MCF 10A (cell line): ENCODE measurements at places on chromosomes 12 and 14.

DNA sequence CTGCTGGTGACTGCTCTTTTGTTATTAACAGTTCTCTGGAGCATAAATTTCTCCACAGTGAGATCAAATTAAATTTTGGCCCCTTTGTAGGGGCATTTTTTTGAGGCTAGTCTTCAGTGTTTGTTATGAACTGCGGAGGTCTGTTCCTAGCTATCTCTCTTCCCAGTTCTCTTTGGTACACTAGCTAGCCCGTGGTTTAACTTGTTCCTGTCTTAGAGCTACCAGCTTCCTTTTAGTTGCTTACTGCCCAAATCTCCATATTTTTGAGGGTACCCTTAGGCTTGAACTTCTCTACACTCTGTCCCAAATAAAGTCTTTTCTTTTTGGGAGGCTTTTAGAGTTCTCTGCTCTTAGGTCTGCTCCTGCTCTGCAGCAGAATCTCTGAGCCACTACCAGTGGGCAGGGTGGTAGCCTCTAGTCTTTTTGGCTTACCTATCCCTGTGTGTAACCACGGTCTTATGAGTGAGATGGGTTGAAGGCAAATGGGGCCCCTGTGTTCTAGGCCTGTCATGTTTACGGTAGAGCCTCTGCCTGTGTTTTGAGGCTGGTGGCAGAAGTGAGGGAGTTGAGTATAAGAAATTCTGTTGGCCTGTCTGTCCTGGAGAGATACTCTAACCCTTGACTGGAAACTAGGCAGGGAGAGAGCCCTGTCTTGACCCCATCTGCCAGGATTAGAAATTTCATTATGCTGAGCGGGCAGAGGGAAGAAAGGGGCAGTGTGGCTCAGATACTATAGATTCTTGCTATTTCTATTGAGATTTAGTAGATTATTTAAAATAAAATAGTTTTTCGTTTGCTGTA is 21.0 kb downstream of the CNOT2 start:
- H3K4me3 ChIP-seq = no peak overlapping the region
- H3K27me3 ChIP-seq = no peaks in the 10 kb centered on the region
- no peak for DNase-seq
- peaks cover 7% of the 10 kb centered on the region for H3K36me3 ChIP-seq

DNA sequence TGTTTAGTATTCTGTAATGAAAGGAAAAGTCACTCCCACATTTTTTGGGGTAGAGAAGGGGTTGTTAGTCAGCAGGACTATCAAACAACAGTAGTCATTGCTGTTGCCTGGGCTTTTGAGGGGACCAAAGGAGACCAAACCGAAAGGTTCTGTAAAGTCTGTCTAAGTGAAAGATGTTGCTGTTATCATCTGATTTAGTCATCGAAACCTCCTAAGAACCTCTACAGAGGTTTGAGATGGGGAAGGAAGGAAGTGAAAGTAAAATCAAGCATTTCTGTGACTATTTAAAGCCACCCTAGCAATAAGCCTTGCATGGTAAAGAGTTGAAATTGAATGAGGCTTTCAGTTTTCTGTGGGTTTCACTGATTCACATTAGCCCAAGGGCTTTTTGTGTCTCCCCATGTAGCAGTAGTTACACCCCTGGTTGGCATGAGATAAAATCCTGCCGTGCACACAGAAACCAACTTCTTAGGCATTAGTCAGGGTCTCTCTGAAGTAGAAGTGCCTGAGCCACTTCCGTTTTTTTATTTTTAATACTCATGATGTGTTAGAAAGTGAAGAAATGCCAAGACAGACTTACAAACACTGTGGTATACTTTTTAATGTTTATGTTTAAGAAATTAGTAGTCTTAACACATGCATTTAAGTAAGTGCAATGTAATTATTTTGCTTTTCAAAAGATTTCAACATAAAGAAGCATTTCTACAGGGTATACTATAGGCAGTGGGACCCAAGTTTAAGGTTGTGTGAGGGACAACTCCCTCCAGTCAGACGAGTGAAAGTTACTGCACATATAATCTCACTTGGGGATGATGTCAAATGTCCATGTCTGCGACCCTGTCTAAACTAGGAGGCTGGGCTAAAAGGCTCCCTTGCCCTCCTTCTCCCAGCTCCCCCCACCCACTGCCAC is 50.4 kb downstream of the DYRK2 start:
- no peaks in the 10 kb centered on the region for H3K36me3 ChIP-seq
- peak overlapping the region; percentile 66 for H3K4me3 ChIP-seq
- H3K27ac ChIP-seq = no peak overlapping the region
- DNase-seq = peak; percentile 66
- H3K4me1 ChIP-seq = peaks cover 19% of the 10 kb centered on the region

- H3K4me3 ChIP-seq = no peak overlapping the region
- DNase-seq = no peak
- no peaks in the 10 kb centered on the region for H3K36me3 ChIP-seq
- no peaks in the 10 kb centered on the region for H3K4me1 ChIP-seq
- no peaks in the 10 kb centered on the region for H3K27me3 ChIP-seq
Measured at GRCh38 chr12:5577741-5578140, 145.8 kb downstream of the NTF3 start.

DNA sequence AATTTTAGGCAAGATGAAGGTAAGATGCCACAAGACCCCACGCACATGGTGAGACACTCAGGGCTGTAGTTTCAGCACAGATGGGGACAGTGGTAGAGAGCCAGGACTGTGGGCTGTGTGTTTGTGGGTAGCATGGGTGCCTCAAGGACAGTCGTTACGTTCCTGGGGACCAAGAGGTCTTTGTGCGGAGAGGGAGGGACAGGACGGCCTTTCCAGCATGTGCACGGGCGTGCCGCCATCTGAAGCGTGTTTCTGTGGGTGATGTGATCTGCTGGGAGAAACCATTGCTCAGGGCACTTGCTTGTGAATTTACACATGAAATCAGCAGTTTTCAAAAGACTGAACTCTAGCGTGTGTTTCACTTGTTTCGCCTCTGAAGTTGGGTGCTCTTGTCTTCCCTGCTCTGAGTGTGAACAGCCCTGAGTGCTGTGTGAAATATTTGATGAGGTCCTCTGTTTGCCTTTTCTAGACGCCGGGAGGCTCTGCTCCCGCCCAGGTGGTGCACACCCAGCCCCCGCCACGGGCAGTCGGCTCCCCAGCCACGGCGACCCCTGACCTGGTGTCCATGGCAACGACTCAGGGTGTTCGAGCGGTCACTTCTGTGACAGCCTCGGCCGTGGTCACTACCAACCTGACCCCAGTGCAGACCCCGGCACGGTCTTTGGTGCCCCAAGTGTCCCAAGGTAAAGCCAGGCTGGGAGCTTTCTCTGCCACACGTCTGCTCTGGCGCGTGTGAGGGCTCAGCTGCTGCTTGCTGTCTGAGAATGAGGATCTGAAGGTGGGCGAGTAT is 82.3 kb downstream of the DDX51 start:
- H3K4me1 ChIP-seq = no peaks in the 10 kb centered on the region
- H3K4me3 ChIP-seq = no peak overlapping the region
- no peak overlapping the region for H3K27ac ChIP-seq
- no peak for DNase-seq
- H3K27me3 ChIP-seq = no peaks in the 10 kb centered on the region

- peaks cover 4% of the 10 kb centered on the region for H3K4me1 ChIP-seq
- H3K4me3 ChIP-seq = no peak overlapping the region
- H3K27me3 ChIP-seq = no peaks in the 10 kb centered on the region
- H3K27ac ChIP-seq = no peak overlapping the region
Measured at GRCh38 chr12:82300611-82301010, 57.6 kb downstream of the CCDC59 start.

DNA sequence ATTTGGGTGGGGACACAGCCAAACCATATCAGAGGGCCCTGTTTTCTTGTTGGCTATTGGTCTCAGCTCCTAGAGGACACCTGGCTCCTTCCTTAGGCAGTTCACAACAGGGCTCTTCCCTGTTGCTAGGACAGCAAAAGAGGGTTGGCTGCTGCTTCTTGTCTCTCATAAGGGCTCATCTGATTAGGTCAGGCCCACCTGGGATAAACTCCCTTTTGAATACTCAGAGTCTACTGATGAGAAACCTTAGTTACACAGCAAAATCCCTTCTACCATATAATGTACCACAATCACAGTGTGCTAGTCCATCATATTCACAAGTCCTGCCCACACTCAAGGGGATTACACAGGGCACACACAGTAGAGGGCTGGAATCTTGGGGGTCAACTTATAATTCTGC is 49.7 kb downstream of the PPM1H start:
- H3K4me3 ChIP-seq = no peak overlapping the region
- H3K36me3 ChIP-seq = no peaks in the 10 kb centered on the region
- no peak for DNase-seq
- H3K4me1 ChIP-seq = no peaks in the 10 kb centered on the region
- no peak overlapping the region for H3K27ac ChIP-seq
- H3K27me3 ChIP-seq = no peaks in the 10 kb centered on the region

GRCh38 chr12:11666131-11667050 is 16.9 kb downstream of the ETV6 start:
- H3K4me1 ChIP-seq = peaks cover 29% of the 10 kb centered on the region
- H3K36me3 ChIP-seq = no peaks in the 10 kb centered on the region
- H3K27ac ChIP-seq = no peak overlapping the region
- no peak overlapping the region for H3K4me3 ChIP-seq
- H3K27me3 ChIP-seq = no peaks in the 10 kb centered on the region

GRCh38 chr12:32906399-32907165 is 10.0 kb upstream of the PKP2 start:
- peak; percentile 60 for DNase-seq
- no peaks in the 10 kb centered on the region for H3K36me3 ChIP-seq
- H3K27me3 ChIP-seq = no peaks in the 10 kb centered on the region
- H3K4me3 ChIP-seq = no peak overlapping the region
- H3K4me1 ChIP-seq = peaks cover 10% of the 10 kb centered on the region

DNA sequence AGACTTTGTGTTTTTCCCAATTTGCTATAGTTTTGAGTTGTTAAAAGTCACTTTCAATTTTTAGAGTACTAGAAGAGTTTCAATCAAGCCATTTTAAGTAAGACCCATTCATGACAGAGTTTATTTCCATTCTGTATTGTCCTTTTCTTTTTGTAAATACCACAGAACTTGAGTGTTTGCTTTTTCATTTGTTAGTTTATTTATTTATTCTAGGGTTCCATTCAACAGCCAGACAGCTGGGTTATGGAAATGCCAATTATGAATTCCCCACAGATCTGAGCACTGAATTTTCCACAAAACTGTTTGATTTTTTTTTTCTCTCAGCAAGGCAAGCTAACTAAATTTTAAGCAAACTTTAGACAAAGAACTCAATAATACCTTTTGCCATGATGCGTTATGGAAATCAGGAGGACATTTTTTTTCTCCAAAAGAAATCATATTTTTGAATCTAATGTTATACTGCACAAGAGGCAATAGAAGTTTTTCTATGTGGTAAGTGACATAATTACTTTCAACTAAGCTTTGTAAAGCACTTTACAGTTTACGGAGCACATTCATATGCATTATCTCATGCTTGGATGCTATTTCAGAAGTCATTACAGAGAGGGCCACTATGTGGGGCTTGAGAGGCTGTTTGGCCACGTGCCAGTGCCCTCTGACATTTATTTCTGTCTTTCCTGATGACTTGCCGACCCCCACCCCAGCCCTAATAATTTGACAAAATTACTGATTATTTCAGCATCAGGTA is 181.5 kb downstream of the VRK1 start:
- H3K4me1 ChIP-seq = no peaks in the 10 kb centered on the region
- no peaks in the 10 kb centered on the region for H3K36me3 ChIP-seq
- no peak overlapping the region for H3K4me3 ChIP-seq
- no peak overlapping the region for H3K27ac ChIP-seq

- H3K27ac ChIP-seq = no peak overlapping the region
- H3K4me3 ChIP-seq = no peak overlapping the region
- H3K4me1 ChIP-seq = peaks cover 38% of the 10 kb centered on the region
- no peaks in the 10 kb centered on the region for H3K27me3 ChIP-seq
Measured at GRCh38 chr12:52865090-52865944, 16.5 kb upstream of the KRT78 start.

GRCh38 chr12:34597548-34598351 is 575.5 kb downstream of the ALG10 start:
- no peak overlapping the region for H3K27ac ChIP-seq
- H3K27me3 ChIP-seq = no peaks in the 10 kb centered on the region
- H3K4me1 ChIP-seq = no peaks in the 10 kb centered on the region
- H3K4me3 ChIP-seq = no peak overlapping the region
- DNase-seq = no peak

DNA sequence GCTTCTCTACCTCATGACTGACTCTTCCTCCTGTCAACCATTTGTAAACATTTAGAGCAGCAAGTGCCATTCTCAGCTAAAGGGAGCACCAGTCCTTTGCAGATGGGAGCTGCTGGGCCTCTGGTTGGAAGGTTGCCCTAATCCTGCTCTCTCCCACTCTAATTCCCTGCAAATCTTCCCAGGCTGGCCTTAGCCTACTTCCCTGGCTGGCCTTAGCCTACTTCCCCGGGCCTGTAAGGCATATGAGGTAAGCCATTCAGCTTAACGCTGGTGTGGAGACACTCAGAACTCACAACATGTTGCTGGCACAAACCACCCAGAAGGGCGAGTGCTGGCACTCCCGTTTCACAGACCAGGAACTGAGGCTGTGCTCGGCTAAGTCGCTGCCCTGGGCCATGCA is 69.0 kb downstream of the CPSF2 start:
- no peak overlapping the region for H3K27ac ChIP-seq
- no peaks in the 10 kb centered on the region for H3K36me3 ChIP-seq
- no peaks in the 10 kb centered on the region for H3K4me1 ChIP-seq

DNA sequence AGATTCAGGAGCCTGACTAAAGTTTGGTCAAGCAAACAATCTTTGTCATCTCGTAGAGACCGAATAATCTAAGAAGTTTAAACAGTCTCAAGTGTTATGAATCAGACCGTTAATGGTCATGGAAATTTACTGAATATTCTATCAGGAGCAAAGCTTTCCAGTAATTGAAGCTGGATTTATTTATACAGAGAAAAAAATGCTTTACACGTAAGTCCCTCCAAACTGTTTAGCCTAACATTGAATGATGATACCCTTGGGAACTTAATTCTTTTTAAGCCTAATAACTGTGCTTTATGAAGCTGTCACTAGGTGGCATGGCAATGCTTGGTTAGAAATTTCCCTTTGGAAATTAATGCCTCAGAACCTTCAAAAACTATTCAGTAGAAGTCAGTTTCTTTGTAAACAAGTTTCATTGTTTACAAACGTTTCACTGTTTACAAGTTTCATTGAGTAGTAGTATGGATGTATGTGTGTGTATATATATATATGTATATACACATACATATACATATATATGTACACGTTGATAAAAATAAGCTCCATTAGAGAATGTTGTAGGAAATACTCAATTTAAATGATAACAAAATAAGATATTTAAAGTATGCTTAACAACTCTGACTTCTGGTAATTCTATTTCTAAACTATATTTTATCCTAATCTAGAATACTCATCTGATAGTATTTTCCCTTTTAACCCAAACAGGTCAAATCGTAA is 32.1 kb downstream of the DEPDC4 start:
- H3K4me1 ChIP-seq = peaks cover 6% of the 10 kb centered on the region
- H3K36me3 ChIP-seq = peaks cover 4% of the 10 kb centered on the region
- H3K27me3 ChIP-seq = no peaks in the 10 kb centered on the region
- no peak overlapping the region for H3K4me3 ChIP-seq
- peak; percentile 56 for DNase-seq

DNA sequence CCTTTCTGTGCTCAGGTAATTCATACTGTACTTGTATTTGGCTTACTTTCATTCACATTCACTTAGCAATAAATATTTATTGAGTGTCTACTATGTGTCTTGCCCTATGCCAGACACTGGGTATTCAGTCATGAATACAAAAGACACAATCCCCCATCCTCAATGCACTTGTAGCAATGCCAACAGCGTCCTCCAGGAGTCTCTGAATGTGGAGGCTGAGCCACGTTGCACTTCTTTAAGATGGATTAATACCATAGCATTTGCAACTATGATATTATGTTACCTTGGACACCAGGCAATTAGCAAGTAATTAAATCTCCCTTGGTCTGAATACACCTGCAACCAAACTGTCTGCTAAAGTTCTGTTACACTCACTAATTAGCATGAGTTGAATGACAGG is 58.8 kb downstream of the OTX2 start:
- DNase-seq = peak; percentile 11
- no peaks in the 10 kb centered on the region for H3K36me3 ChIP-seq
- no peak overlapping the region for H3K4me3 ChIP-seq
- no peaks in the 10 kb centered on the region for H3K4me1 ChIP-seq
- peaks cover 12% of the 10 kb centered on the region for H3K27me3 ChIP-seq
- no peak overlapping the region for H3K27ac ChIP-seq
